NCI-H1436 treated with DMSO at 0.1 percent for 48 hours (cell line): ENCODE measurements at places on chromosomes 1 and 21.

GRCh38 chr1:110872366-110872744 lies 593 bp upstream of the CD53 start:
- no peak for DNase-seq

DNA sequence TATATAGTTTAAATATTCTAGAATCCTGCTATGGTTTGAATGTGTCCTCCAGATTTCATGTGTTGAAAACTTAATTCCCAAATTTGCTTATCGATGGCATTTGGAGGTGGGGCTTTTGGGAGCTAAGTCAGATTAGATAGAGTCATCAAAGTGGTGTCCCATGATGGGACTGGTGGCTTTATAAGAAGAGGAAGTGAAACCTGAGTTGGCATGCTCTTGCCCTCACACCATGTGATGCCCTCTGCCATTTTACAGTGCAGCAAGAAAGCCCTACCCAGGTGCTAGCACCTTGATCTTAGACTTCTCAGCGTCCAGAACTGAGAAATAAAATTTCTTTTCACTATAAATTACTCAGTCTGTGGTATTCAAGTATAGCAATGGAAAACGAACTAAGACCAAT lies 111.3 kb downstream of the TGFB2 start:
- DNase-seq = no peak

DNA sequence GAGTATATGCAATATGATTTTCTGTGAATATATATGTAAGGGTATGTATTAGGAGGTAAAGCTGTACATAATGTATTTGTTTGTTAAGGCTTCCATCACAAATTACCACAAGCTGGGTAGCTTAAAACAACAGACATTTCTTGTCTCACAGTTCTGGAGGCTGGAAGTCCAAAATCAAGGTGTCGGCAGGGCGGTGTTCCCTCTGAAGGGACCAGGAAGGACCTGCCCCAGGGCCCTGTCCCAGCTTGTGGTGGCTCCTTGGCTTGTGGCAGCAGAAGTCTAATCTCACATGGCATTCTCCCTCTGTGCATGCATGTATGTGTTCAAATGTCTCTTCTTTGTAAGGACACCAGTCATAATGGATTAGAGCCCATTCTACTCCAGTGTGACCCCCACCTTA lies 17.1 kb downstream of the TRIM67 start:
- DNase-seq = no peak

DNA sequence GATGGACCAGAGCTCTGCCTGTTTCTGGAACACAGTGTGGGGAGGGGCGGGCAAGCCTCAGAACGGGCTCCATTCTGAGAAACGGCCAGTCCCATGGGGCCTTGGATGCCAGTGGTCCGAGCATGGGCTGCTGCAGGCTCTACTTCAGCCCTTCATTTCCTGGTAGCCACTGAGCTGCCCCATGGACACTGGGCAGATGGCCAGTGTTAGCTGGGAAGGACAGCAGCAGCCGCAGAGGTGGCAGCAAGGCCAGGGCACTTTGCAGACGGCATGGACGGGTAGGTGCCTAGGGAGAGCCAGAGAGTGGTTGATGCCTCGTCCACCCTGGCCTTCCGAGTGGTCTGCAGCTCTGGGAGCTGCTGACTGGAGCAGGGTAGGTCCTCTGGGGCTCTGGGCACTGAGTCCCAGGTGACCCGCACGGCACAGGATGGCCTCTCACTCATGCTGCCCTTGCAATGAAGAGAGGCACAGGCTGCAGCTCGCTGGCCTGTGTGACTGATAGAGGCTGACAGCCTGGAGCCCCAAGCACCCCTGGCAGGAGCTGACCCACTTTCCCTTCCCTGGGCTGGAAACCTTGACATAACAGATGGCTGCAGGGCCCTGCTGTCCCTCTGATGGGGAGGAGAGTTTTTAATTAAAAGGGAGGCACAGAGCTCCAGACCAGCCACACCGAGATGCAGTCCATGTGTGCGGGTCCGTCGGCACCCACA lies 87.7 kb upstream of the COL6A1 start:
- DNase-seq = no peak

GRCh38 chr1:181089017-181089675 lies 646 bp downstream of the IER5 start:
- DNase-seq = no peak
